Lower lobe of right lung (tissue), 2 donors: ENCODE measurements at places on chromosomes 7 and 10. TPM values are rescaled to one million over a fixed set of nuclear protein-coding genes. Genes with fewer than 3 reads are reported as not detected.
A peak's percentile ranks its signal among the peaks of the same experiment; 100 is the strongest.

GRCh38 chr7:81669476-81670105 is 100.3 kb downstream of the HGF start:
- H3K27ac ChIP-seq: no peak overlapping the region
- no peak overlapping the region for H3K4me3 ChIP-seq
- no peaks in the 10 kb centered on the region for H3K27me3 ChIP-seq
- H3K4me1 ChIP-seq: no peaks in the 10 kb centered on the region
- H3K36me3 ChIP-seq: no peaks in the 10 kb centered on the region

- DNase-seq: no peak
- no peak overlapping the region for H3K4me3 ChIP-seq
- H3K36me3 ChIP-seq: no peaks in the 10 kb centered on the region
These were observed 147.8 kb upstream of the SEMA3E start for GRCh38 chr7:83796760-83797159.

DNA sequence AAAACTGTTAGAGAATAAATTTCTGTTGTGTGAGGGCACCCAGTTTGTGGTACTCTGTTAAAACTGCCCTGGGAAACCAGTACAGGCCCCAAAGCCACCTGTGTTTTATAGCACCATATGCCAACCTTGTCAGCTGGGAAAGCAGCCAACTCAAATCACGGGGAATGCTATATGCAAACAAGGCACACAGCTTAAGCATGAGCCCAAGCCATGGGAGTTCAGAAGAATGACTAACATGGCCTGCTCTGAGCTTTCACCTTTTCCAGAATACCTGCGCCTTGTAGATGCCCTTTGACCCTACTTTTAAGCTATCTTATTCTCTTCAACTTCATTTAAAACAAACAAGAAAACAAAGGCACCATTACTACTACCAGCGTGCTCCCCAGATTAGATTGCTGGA is 5.5 kb upstream of the SLC25A13 start:
- H3K27me3 ChIP-seq: no peaks in the 10 kb centered on the region
- H3K36me3 ChIP-seq: no peaks in the 10 kb centered on the region
- H3K27ac ChIP-seq: no peak overlapping the region
- no peak overlapping the region for H3K4me3 ChIP-seq

- H3K4me1 ChIP-seq: no peaks in the 10 kb centered on the region
- H3K27ac ChIP-seq: no peak overlapping the region
- no peaks in the 10 kb centered on the region for H3K36me3 ChIP-seq
- no peaks in the 10 kb centered on the region for H3K27me3 ChIP-seq
- no peak for DNase-seq
These were observed 400.0 kb downstream of the PHF14 start for GRCh38 chr7:11373546-11374142.

- H3K27ac ChIP-seq: peak overlapping the region; percentile 31
- H3K4me3 ChIP-seq: no peak overlapping the region
- no peak for DNase-seq
- no peaks in the 10 kb centered on the region for H3K4me1 ChIP-seq
- H3K27me3 ChIP-seq: no peaks in the 10 kb centered on the region
These were observed 203.9 kb upstream of the NEBL start for GRCh38 chr10:21100871-21101514.

DNA sequence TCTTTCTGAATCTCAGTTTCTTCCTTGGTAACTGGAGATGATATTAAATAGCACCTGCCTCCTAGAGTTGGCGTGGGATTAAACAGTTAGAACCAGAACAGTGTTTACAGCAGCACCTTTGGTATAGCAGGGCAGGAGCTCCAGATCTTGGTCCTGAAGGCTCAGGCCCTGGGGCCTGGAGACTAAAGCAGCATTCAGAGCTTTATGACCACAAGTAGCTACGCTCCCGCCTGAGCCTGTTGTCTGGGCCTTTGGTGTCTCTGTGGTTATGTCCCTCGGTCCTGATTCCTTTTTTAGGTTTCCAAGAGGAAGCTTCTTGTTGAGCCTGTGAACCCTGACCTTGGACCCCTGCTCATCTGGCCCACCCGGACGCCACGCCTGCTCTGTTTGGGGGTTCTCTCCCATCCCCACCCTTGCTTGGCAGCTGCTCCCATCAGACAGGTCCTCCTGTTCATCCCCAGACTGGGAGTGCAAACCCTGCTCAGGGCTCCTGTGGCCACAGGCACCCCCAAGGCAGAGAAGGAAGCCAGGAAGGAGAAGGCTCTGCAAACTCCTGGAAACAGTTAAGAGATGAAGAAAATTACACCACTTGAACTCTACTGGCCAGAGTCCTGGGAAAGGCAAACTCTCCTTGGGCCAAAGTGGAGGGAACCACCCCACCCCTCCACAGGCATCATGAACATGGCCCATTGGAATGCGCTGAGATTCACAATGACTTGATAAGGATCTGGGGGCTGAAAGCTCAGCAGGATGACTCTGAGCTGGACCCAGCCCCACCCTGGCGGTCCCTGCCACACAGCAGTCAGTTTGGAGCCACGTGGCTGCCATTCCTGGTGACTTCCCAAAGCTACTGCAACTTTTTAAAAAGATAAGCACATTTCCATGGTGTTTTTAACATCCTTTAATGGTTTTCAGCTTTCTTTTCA is 50.1 kb upstream of the TMEM72 start:
- no peak overlapping the region for H3K4me3 ChIP-seq
- peaks cover 14% of the 10 kb centered on the region for H3K4me1 ChIP-seq
- H3K27ac ChIP-seq: no peak overlapping the region
- no peaks in the 10 kb centered on the region for H3K36me3 ChIP-seq

GRCh38 chr10:57624066-57624465 is 643.6 kb downstream of the IPMK start:
- DNase-seq: no peak
- no peaks in the 10 kb centered on the region for H3K27me3 ChIP-seq
- no peaks in the 10 kb centered on the region for H3K4me1 ChIP-seq
- no peaks in the 10 kb centered on the region for H3K36me3 ChIP-seq

GRCh38 chr10:100129424-100129823 is 47.8 kb upstream of the CPN1 start:
- H3K4me3 ChIP-seq: no peak overlapping the region
- H3K27me3 ChIP-seq: peaks cover 11% of the 10 kb centered on the region
- no peaks in the 10 kb centered on the region for H3K36me3 ChIP-seq
- no peak overlapping the region for H3K27ac ChIP-seq
- no peak for DNase-seq
- H3K4me1 ChIP-seq: no peaks in the 10 kb centered on the region

DNA sequence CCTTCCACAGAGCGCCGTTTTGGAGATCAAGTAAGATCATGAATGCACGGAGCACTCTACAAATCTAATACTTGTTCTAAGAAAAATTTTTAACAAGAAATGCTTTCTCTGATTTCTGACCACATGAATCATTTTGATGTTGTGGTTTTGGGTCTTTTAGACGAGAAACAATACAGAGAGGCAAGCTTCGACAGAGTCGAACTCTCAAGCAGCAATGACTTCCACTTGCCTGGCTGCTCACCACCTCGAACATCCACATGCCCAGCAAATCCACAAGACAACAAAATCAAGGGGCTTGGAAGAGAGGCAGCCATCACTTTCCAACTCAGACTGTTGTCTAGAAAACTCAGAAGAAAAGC is 69.4 kb upstream of the GSDME start:
- peaks cover 38% of the 10 kb centered on the region for H3K4me1 ChIP-seq
- no peak for DNase-seq
- no peak overlapping the region for H3K4me3 ChIP-seq
- no peak overlapping the region for H3K27ac ChIP-seq
- no peaks in the 10 kb centered on the region for H3K27me3 ChIP-seq

- no peaks in the 10 kb centered on the region for H3K4me1 ChIP-seq
- H3K4me3 ChIP-seq: no peak overlapping the region
- H3K36me3 ChIP-seq: no peaks in the 10 kb centered on the region
- no peak overlapping the region for H3K27ac ChIP-seq
- no peaks in the 10 kb centered on the region for H3K27me3 ChIP-seq
These were observed 760.0 kb upstream of the SORCS1 start for GRCh38 chr10:107924458-107924857.

- H3K27ac ChIP-seq: no peak overlapping the region
- no peaks in the 10 kb centered on the region for H3K4me1 ChIP-seq
- no peaks in the 10 kb centered on the region for H3K27me3 ChIP-seq
- no peak for DNase-seq
These were observed 17.9 kb downstream of the PDK4 start for GRCh38 chr7:95578299-95578855.

DNA sequence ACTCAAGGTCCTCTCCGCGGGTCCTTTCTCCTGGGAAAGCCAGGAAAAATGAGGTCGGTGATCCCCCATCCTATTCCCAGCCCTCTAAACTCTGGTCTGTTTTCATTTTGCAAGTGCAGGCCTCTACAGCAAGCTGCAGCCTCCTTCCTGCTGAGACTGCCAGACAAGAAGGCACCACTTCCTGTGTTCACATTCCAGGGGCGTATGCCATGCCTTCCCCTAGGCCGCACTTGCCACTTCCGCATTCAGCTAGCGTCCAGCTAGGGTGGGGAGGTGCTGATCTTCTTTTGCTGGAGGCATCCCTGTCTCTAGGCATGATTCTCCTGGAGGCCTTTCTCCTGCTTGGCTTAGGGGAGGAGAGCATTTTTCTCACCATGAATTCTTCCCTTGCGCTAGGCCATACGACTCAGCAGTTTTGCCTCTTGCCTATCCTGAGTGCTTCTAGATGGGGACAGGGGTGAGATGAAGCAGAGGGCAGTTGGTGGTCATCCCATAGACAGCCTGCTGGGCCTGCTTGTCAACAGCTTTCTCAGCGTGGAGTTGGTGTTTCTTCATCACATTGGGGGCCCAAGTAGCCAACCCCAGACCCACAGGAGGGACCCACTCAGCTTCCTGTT is 328.9 kb downstream of the RPS24 start:
- H3K27ac ChIP-seq: no peak overlapping the region
- H3K4me3 ChIP-seq: no peak overlapping the region
- H3K36me3 ChIP-seq: no peaks in the 10 kb centered on the region
- H3K4me1 ChIP-seq: no peaks in the 10 kb centered on the region
- peak; percentile 66 for DNase-seq

GRCh38 chr10:121069061-121069850 is 218.1 kb downstream of the WDR11 start:
- H3K27me3 ChIP-seq: no peaks in the 10 kb centered on the region
- H3K4me1 ChIP-seq: peaks cover 12% of the 10 kb centered on the region
- H3K36me3 ChIP-seq: no peaks in the 10 kb centered on the region
- no peak overlapping the region for H3K27ac ChIP-seq
- no peak for DNase-seq

DNA sequence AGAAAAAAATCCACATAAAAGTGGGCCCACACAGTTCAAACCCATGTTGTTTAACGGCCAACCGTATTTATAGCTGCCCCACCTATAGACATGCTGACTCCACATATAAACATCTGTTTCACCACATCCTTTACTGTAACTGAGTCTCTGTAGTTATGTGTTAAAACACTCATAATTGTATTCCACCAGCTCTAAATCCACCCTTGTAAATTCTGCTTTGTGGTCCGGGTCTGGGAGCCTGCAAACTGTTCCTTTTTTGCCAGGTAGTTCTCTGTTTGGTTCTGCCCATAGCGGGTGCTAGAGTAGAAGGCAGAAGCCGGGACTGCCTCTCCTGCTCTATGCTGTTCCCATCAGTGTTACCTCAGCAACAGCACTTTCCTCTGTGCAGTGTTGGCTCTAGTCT is 20.2 kb upstream of the FHIP2A start:
- H3K36me3 ChIP-seq: no peaks in the 10 kb centered on the region
- no peak for DNase-seq
- H3K4me1 ChIP-seq: no peaks in the 10 kb centered on the region

GRCh38 chr10:62492012-62492869 is 118.1 kb downstream of the ZNF365 start:
- H3K4me1 ChIP-seq: peaks cover 10% of the 10 kb centered on the region
- DNase-seq: no peak
- no peaks in the 10 kb centered on the region for H3K27me3 ChIP-seq
- no peak overlapping the region for H3K4me3 ChIP-seq
- H3K36me3 ChIP-seq: no peaks in the 10 kb centered on the region

- no peaks in the 10 kb centered on the region for H3K36me3 ChIP-seq
- no peak overlapping the region for H3K4me3 ChIP-seq
These were observed 37.0 kb downstream of the RBM20 start for GRCh38 chr10:110681023-110681681.

PAPSS2 gene
- 137 TPM for total RNA-seq

TMEM273 gene
- total RNA-seq: 48.5 TPM

PLXNA4 gene
- total RNA-seq: 4.3 TPM

ANXA7 gene
- 93.5 TPM for total RNA-seq

ATP5MK gene
- total RNA-seq: 221 TPM

OR2A42 gene
- not detected for total RNA-seq

INHBA gene
- 81.2 TPM for total RNA-seq

MPP7 gene
- total RNA-seq: 33.9 TPM

CFAP46 gene
- 9.0 TPM for total RNA-seq

SORCS3 gene
- not detected for total RNA-seq
